H1 (cell line): ENCODE measurements at places on chromosomes 6 and 20.

- H3K27ac ChIP-seq = peak overlapping the region; percentile 64; the same call in 1 of the 2 replicates
- no peak overlapping the region for H3K4me3 ChIP-seq
- no peaks in the 10 kb centered on the region for H3K27me3 ChIP-seq
- DNase-seq = no peak
- H3K36me3 ChIP-seq = no peaks in the 10 kb centered on the region
- no peaks in the 10 kb centered on the region for H3K4me1 ChIP-seq
Measured at GRCh38 chr20:2379511-2380229, 1.0 kb upstream of the TGM6 start.

- H3K4me1 ChIP-seq = no peaks in the 10 kb centered on the region
- H3K4me3 ChIP-seq = no peak overlapping the region
- peak overlapping the region; percentile 12; the same call in 1 of the 2 replicates for H3K27ac ChIP-seq
- no peaks in the 10 kb centered on the region for H3K27me3 ChIP-seq
- no peaks in the 10 kb centered on the region for H3K36me3 ChIP-seq
- no peak for DNase-seq
Measured at GRCh38 chr20:20680991-20681508, 31.4 kb downstream of the RALGAPA2 start.

- no peaks in the 10 kb centered on the region for H3K27me3 ChIP-seq
Measured at GRCh38 chr20:47316776-47317126, 39.7 kb downstream of the ZMYND8 start.

DNA sequence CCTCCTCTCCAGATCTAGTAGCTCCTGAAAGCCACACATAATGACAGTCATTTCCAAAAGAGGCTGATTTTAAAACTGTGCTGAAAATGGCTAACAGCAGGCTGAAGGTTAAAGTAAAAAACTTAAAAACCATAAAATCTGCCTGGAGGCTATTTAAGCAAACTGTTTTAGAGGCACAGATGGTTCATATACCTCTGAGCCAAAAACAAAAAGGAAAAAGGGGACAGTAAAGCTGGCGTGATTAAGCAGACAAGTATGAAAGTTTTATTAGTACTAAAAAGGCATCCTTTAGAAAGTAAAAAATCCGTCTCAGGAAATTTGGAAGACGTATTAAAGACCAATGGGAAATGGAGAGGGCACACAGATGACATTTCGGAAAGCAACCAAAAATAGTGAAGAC is 55.8 kb downstream of the SOBP start:
- no peak overlapping the region for H3K4me3 ChIP-seq
- no peaks in the 10 kb centered on the region for H3K4me1 ChIP-seq
- no peaks in the 10 kb centered on the region for H3K27me3 ChIP-seq
- no peaks in the 10 kb centered on the region; the same call in 1 of the 2 replicates for H3K36me3 ChIP-seq

DNA sequence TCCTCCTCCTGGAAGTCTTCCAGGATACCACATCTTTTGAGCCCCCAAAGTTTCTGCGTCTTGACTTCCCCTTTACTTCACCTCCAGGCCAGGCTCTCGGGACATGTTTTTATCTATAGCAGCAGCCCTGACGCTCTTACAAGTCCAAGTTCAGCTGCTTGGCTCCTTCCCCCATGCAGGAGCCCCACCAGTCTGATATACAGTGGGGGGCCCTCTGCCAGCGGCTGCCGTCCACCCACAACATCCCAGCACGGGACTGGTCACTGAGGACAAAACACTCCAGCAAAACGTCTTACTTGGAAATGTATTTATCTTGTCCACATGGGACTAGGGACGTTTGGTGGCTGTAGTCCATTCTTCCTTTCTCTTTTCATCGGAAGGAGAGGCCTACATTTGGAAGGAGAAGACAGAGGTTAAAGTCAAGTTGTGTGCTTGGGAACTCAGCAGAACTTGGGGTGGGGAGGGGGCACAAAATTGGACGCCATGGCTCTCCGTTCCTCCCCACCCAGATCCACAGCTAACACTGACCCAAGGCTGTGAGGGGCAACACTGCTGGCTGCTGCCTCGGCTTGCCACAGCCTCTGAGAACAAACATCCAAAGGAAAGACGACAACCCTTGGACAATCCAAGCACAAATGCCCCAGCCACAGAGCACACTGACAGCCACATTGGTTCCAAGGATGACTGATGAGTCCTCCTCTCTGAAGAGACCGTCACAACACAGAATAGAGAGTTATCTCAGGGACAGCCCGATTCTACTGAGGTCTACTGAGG is 79.2 kb downstream of the PRND start:
- no peak overlapping the region for H3K4me3 ChIP-seq
- no peak for DNase-seq
- peaks cover 2% of the 10 kb centered on the region; the same call in 1 of the 2 replicates for H3K36me3 ChIP-seq
- H3K27me3 ChIP-seq = no peaks in the 10 kb centered on the region

DNA sequence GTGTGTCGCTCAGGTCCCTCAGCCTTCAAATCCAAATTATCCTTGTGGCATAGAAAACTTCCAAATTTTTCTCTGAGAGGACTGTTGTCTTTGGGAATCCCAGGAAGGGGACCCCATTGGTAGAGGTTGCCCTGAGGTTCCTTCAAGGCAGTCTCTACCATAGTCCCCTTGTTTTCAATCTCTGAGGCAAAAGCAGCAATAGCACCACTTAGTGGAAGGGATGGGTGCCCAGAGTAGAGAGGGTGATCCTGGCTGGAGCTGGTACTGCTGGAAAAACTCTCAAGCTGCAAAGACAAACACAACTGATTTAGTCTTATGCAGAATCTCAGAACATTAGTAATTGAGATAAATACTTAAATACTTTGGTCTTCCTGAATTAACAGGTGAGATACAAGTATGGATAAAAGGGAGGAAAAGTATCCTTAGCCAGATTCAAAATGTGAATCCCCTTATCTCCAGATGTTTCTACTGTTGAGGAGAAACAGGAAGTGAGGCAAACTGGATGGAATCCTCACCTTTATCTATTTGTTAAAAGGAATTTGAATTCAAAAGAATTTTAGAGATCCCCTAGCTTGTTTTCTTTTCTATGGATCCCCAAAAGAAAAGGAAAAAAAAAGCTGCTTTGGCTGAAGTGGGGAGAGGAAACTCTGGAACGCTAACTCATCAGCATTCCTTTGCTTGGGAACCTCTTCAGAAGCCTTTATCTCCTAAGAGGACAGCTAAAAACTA is 13.4 kb downstream of the ZNF318 start:
- peaks cover 7% of the 10 kb centered on the region; the same call in 1 of the 2 replicates for H3K36me3 ChIP-seq
- H3K27me3 ChIP-seq = no peaks in the 10 kb centered on the region
- H3K27ac ChIP-seq = no peak overlapping the region
- no peaks in the 10 kb centered on the region for H3K4me1 ChIP-seq
- DNase-seq = no peak

GRCh38 chr20:45497971-45498494 is 17.4 kb downstream of the SPINT3 start:
- no peak overlapping the region for H3K4me3 ChIP-seq
- H3K27me3 ChIP-seq = no peaks in the 10 kb centered on the region
- no peaks in the 10 kb centered on the region for H3K4me1 ChIP-seq
- H3K36me3 ChIP-seq = no peaks in the 10 kb centered on the region
- H3K27ac ChIP-seq = no peak overlapping the region

DNA sequence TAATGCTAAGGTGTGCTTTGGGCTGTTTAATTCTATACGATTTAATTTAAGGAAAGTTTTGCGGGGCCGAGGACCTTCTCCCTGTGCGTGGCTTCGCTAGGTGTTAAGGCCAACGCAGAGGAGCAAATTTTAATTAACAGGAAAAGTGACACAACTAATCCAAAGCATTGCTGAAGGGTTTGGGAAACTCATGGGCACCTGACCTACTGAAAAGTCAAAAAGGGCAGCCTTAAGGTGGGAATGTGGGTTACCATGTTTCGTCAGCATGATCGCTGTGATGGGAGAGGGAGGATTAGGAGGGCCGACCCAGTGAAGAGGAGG is 415 bp upstream of the CUL9 start:
- no peak for DNase-seq
- no peaks in the 10 kb centered on the region for H3K4me1 ChIP-seq
- H3K27me3 ChIP-seq = no peaks in the 10 kb centered on the region
- peak overlapping the region; percentile 54 for H3K4me3 ChIP-seq

DNA sequence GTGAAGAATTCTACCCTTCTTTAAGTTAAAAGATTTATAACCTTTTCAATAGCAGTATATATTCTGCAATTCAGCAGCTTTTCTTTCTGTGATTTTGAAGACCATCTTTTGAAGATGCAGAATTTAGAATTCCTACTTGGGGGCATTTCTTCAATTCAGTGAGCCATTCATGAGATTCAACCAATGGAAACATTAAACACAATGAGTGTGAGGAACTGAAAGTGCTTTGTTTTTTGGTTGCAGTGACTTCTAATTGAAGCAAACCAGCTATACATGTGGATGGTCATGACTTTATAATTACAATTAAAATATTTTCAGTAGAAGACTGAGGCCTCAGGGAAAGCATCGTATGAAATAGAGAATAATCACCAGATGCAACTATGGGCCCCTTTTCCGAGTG is 108.3 kb downstream of the CARMIL1 start:
- H3K27me3 ChIP-seq = no peaks in the 10 kb centered on the region
- H3K4me3 ChIP-seq = no peak overlapping the region
- DNase-seq = no peak
- H3K4me1 ChIP-seq = no peaks in the 10 kb centered on the region

DNA sequence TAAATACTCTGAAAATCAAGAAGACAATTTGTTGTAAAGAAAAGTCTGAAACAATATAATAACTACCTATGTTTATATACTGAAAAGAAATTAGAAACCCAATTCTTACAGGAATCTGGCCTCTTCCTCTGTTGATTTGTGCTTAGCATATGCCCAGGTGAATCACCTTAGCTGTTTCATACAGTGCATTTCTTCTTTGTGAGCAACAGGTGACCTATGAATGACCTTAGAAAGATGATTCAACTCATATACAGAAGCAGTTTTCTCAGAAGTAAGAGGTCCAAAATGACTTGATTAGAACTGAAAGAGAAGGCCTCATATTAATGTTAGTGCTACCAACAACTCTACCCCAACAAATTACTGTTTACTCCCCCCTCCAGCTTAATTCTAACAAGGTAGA is 419.5 kb upstream of the ID4 start:
- no peaks in the 10 kb centered on the region for H3K27me3 ChIP-seq
- no peak overlapping the region for H3K4me3 ChIP-seq
- no peaks in the 10 kb centered on the region for H3K36me3 ChIP-seq

GRCh38 chr6:123687864-123688263 is 51.1 kb upstream of the TRDN start:
- no peaks in the 10 kb centered on the region for H3K27me3 ChIP-seq
- no peak overlapping the region for H3K27ac ChIP-seq
- H3K36me3 ChIP-seq = no peaks in the 10 kb centered on the region
- H3K4me3 ChIP-seq = no peak overlapping the region

DNA sequence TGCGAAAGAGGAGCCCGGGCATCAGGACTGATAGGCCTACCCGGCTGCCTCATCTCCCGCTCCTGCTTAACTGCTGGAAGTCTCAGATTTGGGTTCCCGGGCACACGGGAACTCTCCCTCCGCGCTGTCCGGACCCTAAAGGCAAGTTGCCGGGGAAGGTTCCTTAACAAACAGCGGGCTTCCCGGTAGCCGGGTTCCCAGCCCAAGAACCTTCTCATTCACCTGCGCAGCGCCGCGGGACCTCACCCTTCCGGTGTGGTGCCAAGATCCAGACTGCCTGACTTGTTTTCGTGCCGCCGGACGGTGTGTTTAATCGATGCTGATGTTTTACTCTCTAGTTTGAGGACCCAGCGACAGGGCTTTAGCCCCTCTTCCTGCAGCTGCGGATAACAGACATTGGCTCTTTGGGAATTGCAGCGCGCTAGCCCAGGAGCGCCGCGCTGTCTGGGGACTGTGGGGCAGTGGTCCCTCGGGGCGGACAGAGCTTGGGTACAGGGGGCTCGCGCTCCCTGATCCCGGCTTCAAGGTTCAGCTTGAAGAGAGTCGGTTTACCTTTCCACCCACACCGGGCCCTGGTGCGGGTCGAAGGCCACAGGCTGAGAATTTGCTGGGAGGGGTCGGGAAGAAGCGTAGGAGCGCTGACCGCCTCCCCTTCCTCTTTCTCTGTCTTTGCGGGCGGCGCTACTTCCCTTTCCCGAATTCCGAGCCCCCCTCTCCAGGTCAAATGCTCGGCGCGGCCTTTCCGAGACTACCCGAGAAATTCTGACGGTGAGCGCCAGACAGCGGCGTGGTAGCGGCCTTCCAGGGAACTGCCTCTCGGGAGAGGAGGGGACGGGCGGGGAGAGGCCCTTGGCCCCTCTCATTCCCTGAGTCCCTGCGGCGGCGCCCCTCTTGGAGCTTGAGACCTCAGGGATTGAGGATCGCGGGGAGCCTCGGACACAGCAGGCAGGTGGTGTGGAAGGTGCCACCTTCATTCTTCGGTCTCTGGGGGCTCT is 17.2 kb downstream of the ABT1 start:
- no peaks in the 10 kb centered on the region for H3K4me1 ChIP-seq
- peaks cover 55% of the 10 kb centered on the region for H3K27me3 ChIP-seq
- peak overlapping the region; percentile 73 for H3K4me3 ChIP-seq

- no peaks in the 10 kb centered on the region for H3K36me3 ChIP-seq
- H3K27me3 ChIP-seq = no peaks in the 10 kb centered on the region
- 0 out of 2 replicates have a peak overlapping the region, but pooled peaks have one; percentile 1 for H3K27ac ChIP-seq
- peaks cover 10% of the 10 kb centered on the region for H3K4me1 ChIP-seq
Measured at GRCh38 chr6:106823732-106824351, 150.7 kb downstream of the CD24 start.

GRCh38 chr20:15061955-15062354 is 724.5 kb upstream of the FLRT3 start:
- H3K4me1 ChIP-seq = no peaks in the 10 kb centered on the region
- no peaks in the 10 kb centered on the region for H3K36me3 ChIP-seq
- no peak overlapping the region for H3K4me3 ChIP-seq
- no peaks in the 10 kb centered on the region for H3K27me3 ChIP-seq
- H3K27ac ChIP-seq = no peak overlapping the region

DNA sequence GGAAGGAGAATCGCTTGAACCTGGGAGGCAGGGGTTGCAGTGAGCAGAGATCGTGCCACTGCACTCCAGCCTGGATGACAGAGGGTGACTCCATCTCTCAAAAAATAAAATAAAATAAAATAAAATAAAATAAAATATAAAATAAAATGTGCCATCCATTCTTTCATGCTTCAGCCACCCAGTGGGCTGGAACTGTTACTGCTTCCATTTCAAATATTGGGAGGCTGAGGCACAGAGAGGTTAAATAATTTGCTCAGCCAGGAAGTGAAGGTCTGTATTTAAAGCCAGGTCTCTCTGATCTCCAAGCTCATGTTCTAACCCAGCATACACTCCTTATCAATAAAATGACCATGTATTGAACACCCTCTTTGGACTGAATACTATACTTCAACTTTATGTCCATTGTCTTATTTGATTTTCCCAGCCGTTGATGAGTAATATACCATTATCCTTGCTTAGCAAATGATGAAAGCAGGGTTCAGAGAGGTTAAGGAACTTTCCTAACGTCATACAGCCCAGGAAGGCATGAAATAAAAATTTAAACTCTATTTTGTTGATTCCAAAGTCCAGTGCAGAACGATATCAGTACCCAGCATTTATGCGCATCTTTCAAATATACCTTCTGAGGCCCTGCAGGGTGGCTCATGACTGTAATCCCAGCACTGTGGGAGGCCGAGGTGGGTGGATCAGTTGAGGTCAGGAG is 25.8 kb upstream of the SLC9A8 start:
- no peaks in the 10 kb centered on the region; the same call in 1 of the 2 replicates for H3K4me1 ChIP-seq
- H3K4me3 ChIP-seq = no peak overlapping the region
- DNase-seq = no peak
- no peaks in the 10 kb centered on the region for H3K27me3 ChIP-seq
- H3K27ac ChIP-seq = no peak overlapping the region
